ENCODE measurements at places on chromosomes 4 and X. TPM values are rescaled to one million over a fixed set of nuclear protein-coding genes. Genes with fewer than 3 reads are reported as not detected.

DNA sequence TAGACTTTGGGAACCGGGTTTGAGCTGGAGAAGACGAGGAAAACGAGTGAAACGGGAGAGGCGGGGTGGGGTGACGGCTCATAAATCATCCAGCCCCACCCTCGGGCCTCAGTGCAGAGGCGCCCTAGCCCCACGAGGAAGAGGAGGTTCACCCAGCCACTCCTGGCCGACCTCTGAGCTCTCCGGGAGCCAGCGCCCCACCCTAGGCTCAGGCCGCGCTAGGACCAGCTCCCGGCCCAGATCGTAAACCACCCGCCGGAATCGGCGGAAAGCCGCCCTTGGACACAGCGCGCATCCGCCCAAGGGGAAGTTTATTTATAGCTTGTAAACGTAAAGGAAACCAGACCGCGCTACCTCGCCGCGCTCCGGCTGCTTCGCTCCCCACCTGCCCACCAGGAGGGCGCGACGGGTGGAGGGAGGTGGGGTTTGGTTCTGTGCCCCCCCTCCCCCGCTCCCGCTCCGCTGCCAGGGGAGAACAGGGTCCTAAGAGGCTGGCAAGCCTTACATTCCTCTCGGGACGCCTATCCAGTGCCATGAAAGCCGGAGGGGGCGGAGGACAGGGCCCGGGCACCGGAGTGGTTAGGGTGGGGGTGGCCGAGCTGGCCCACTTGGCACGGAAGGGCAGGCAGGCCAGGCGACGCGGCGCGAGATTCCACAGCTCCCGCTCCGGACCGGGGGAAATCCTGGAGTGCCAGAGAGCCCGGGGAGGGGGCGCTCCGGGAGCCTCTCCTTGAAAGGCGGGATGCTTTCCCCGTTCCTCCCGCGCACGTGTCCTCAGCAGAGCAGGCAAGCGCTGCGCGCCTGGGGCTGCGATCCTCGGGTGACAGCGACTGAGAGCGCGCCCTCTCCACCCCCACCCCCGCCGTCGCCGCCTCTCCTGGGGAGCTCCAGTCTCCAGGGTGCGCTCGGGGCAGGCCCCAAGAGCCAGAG is 84.2 kb downstream of the BCOR start:
- peak; percentile 83 for DNase-seq

- DNase-seq, result no peak
Measured at GRCh38 chrX:123905332-123905731, 45.5 kb downstream of the XIAP start.

- no peak for DNase-seq
Measured at GRCh38 chrX:25873196-25873595, 264.9 kb upstream of the MAGEB18 start.

DNA sequence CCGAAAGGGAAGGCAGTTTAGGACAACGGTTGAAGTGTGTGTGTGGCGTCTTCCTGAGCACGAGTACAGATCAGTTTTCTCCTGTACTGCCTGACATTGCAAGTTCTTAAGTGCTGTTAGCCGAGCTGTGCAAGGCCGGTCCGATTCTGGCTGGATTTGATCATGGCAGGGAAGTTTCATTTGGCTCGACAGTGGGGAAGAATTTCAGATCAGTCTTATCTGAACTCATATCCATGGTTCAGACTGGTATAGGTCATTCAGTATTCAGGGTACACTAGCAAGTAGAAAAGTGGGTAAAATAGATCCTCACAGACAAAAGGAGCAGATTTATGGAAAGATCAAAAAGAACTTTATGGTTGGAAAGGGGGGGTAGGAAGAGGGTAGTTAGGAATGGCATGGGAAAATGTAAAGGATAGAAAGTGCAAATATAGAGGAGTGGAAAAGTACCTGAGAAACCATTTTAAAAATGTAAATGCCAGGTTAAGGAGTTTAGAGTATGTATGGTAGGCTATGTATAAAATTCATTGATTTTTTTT is 716 bp downstream of the THAP9 start:
- no peak for DNase-seq

- DNase-seq, result no peak
Measured at GRCh38 chr4:14018191-14018853, 390.8 kb upstream of the BOD1L1 start.

DNA sequence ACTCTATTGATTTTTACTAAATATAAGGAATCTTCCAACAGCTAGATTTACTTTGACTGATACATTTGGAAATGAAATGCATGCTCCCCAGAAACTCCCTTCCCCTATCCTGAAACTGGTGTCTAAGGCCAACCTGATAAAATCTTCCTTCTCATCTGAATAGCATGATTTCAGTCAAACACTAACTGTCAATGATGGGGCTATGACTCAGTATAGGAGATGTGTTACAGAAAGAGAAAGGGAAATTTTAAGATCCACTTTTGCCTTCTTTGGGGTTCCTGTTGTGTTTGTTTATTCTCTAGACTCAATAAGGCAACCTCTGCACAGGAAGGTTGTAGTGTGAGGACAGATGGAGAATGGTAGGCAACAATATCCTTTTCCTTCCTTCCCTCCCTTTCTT is 160.7 kb downstream of the MOSPD2 start:
- no peak for DNase-seq

DNA sequence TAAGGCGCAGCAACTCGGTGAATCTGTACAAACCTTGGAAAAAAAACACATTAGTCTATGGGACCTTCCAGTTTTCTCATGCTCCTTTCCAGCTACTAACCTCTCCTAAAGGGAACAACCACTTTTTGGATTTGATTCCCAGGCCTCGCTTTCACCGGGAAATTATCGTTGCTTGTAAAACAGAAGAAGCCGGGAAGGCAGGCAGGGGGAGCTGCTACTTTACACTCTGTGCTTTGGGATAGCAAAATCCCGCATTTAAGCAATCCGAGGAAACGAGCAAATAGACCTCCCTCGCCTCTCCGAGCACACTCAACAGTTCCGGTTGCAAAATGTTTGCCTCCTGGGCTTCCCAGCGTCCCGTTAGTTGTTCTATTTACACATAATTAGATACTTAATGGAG is 1.2 kb downstream of the CD38 start:
- DNase-seq, result peak; percentile 44

DNA sequence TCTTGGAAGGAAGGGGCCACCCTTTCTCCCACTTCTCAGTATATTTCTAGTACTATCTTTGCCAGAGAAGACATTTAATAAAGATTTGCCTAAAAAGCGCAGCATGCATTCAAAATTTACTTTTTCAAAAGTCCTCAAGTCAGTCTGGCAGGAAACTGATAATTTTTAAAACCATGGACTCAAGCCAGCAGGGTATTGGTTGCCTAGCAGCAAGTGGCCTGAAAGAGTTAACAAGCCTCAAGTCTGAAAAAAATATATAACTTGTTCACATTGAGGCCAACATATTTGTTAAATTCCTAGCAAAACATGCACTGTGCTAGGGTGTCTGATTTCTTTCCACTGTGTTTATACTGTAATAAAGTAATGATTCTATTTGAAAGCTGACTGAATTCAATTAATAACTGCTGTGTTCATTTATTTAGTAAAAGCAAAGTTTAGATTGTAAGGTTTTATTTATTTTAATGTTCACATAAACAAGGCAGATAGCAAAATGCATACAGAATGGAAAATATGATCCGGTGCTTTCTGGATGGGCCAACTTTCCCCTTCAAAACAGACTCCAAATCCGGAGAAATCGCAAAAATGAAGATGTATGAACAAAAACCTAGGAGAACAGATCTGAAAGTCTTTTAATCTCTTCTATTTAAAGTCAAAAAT is 218.5 kb upstream of the FGF13 start:
- DNase-seq, result no peak

DNA sequence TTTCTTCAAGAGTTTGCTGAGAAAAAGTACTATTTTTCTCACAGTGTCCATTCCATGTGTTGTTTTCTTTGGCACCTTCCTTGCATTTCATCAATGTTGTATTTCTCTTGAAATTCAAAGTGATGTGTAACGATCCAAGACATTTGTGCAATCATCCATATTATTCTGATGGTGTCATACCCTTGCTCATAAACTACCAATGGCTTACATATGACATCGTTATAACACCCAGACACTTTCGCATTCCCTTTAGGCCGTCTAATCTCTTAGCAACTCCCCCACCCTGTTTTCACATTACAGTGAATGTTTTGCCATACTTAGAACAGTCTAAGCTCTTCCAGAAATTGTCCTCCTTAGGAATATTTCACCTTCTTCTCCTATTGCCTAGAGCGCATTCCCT is 1779.0 kb downstream of the PCDH7 start:
- no peak for DNase-seq

GRCh38 chr4:128155874-128156456 is 94.9 kb downstream of the LARP1B start:
- no peak for DNase-seq

GRCh38 chr4:139175646-139176301 is 1.2 kb downstream of the ELF2 start:
- DNase-seq, result no peak

DNA sequence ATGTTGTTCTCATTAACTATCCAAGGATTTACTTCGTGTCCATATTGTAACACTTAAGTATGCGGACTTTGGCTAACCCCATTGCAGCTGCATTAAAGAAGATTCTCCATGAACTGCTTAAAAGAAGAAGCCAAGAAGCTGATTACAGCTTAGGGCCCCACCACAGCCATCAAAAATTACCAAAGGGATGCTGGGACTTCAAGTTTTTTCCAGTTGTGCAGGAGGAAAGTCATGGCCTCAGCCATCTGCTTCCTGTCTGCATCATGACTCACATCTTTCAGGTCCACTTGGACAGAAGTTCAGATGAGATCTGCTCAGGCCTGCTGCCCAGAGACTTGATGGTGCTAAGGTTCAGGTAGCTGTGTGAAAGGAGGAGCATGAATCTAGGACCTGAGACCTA is 38.8 kb upstream of the CAPN6 start:
- DNase-seq, result no peak

DNA sequence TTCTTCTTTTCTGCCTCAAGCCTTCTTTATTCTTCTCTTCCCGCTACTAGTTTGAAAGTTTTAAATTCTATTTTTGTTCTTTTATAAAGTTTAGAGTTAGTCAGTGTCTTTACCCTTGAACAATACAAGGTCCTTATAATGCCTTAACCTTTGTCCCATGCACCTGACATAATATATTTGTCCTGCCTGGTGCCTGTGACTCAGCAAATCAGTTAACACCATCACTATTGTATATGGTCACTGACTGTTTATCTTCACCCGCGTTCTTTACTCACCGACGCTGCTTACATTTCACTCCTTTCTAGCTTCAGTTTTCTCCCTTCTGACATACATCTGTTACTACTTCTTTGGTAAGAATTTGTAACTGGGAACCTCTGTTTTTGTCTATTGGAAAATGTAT is 5.7 kb downstream of the SMIM20 start:
- DNase-seq, result no peak

Gene VCX3A
- total RNA-seq, result not detected

Gene SYTL4
- 48.0 TPM for total RNA-seq

Gene CLGN
- 0.37 TPM for total RNA-seq

Gene SSX3
- total RNA-seq, result not detected

Gene HTRA3
- total RNA-seq, result 2.5 TPM

Gene ITIH6
- total RNA-seq, result not detected

Gene CYP4V2
- 49.5 TPM for total RNA-seq
